ENCODE measurements at places on chromosomes 5 and 9.
A peak's percentile ranks its signal among the peaks of the same experiment; 100 is the strongest.

- DNase-seq: no peak
These were observed 59.5 kb downstream of the ANKRD33B start for GRCh38 chr5:10623305-10623910.

- DNase-seq: no peak
These were observed 2112.2 kb upstream of the C9orf72 start for GRCh38 chr9:29685531-29685930.

DNA sequence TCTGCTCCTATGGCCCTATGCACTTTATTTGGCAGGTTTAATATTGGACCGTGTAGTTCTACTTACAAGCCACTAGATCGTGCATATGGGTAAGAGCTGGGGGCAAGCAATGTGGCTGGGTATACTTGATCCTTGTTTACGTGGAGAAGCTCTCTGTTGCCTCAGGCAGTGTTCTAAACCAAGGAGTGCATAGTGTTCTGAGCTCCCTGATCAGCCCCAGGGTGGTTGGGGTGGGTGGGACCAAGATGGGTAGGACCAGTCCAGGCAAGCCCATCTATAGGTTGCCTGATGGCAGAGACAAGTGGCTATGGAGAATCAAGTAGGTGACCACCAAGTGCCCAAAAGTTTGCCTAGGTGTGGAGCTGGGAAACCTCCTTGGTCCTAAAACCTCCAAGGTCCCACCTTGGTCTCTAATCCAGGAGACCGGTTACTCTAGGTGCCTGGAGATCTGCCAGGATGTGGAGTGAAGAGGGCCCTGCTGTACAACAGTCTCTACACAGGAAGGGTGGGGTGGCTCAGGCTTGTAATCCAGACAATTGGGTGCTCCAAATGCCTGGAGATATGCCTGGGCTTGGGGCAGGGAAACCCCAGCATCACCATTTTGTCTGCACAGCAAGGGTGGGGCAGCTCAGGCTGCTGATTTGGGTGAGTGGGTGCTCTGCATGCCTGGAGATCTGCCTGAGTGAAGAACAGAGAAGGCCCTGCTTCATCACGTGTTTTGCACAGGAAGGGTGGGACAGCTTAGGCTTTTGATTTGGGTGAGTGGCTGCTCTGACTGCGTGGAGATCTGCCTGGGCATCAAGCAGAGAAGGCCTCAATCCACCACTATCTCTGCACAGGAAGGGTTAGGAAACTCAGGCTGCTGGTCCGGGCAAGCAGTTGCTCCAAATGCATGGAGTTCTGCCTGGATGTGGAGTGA, 659.8 kb downstream of the TLE4 start:
- no peak for DNase-seq

- peak; percentile 89 for DNase-seq
These were observed 291.8 kb upstream of the DAB2 start for GRCh38 chr5:39716532-39717028.

DNA sequence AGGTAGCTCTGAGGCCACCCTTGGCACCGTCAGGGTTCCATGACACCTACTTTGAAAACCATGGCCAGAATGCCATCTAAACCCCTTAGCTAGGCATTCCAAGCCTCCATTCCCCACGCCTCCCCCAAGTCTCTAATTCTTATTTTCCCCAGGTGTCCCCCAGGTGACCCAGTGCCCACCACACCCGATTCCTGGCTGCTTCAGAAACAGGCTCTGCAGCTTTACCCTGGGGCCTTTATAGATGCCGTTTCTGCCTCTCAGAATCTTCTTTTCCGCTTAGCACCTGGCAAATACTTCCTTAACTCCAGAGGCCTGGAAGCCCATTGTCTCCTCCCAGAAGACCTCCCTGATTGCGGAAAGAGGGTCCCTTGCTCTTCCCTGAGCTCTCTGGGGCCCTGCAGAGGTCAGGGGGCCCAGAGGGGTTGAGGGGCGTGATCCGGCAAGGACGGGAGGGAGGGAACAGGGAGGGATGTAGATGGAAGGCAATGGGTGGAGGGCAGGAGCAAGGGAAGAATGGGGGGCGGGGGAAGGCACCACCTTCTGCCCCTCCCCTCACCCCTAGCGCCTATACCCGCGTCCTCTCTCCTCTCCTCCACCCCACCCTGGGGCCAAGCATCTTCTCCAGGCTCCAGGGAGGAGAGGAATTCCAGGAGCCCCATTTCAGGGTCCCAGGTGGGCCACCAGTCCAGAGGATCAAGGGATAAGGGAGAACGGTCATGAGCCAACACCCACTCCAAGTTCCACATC, 12.0 kb upstream of the WDR38 start:
- no peak for DNase-seq

- DNase-seq: no peak
These were observed 407.4 kb downstream of the BRINP1 start for GRCh38 chr9:118961857-118962256.

DNA sequence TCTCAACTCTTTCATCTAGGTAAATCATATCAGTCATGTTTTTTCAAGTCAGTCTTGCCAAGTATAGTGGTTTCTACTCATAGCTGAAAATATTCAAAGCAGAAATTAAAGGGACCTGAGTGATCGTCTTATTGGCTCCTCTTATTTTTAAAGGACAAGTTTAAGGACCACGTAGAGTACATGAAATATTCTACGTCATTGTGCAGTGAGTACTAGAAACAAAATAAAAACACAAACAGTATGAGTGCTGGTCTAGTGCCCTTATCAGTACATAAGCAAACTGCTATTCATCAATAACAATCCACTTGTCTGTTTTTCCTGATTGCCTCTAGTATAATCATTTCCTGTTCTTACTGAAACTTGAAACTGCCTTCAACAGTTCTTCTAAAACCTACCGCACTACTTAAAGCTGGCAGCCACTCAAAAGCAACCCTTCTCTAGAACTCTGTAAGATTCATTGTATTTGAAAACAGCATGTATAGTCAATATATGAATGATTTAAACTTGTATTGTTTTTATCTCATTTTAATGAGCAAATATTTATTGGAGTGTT, 853.7 kb downstream of the TAF11L14 start:
- DNase-seq: peak; percentile 47

Measured in OCI-M1 (cell line).